COR-L47 (cell line): ENCODE measurements at places on chromosomes 2 and 18.
A peak's percentile ranks its signal among the peaks of the same experiment; 100 is the strongest.

DNA sequence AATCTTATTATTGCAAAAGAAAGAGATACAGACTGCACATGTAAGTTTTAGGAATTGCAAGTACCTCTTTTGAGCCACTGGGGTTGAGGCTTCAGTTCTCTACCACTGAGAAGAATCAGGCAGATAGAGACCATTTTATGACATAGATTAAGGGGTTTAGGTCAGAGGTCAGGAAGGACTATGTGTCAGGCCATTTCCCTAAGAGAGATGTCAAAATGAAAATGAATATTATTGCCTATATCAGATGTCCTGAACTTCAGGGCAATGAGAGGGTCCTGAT, 113.7 kb downstream of the GATA6 start:
- no peak for DNase-seq

DNA sequence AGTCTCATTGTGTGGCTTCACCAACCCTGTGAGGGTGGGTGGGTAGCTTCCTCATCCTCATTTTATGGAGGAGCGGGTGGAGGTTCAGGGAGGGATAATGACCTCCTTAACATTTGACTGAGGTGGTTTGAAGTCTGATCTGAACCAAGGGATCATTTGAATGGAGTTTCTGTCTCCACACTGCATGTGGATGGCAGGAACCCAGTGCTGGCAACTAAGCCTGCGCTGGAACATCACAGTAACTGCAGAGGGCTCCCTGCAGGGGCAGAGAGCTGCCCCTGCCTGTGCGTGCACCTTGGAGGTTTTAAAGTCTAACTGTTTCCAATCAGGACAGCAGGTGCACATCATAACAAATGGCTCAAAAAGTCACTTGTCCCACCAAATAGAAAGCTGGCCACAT, 3.3 kb downstream of the AGAP1 start:
- DNase-seq = no peak

DNA sequence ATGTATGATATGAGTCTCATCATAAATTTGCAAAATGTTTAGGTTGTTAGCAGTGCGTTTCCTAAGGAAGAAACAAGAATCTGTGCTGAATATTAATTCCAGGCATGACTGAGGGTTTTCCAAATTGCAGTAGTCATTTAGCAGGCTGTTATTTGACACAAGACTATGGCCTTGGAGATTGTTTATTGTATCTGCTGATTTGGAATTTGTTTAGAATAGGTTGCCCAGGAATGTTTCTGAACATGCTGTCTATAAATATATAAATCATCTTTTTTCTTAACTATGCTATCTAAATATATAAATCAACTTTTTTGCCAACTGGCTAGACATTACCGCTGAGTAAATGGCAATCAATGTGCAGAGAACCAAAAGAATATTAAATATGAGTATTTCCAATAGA, 90.9 kb downstream of the DOK6 start:
- DNase-seq = no peak

DNA sequence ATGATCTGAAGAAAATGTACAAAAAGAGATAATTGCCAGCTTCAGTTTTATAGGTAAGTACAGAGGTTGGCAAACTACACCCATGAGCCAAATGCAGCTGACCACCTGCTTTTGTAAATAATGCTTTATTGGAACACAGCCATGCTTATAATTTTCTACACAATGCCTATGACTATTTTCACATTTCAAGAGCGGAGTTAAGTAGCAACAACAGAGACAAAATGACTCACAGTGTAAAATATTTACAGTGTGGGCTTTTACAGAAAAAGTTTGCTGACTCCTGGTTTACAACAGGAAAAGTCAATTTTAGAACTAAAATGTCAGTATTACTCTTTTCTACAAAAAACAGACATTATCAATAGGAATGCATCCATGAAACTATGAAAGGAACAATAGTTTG, 26.0 kb downstream of the CWC22 start:
- DNase-seq = peak; percentile 65

GRCh38 chr2:85516653-85517389, 22.1 kb upstream of the MAT2A start:
- DNase-seq = no peak

DNA sequence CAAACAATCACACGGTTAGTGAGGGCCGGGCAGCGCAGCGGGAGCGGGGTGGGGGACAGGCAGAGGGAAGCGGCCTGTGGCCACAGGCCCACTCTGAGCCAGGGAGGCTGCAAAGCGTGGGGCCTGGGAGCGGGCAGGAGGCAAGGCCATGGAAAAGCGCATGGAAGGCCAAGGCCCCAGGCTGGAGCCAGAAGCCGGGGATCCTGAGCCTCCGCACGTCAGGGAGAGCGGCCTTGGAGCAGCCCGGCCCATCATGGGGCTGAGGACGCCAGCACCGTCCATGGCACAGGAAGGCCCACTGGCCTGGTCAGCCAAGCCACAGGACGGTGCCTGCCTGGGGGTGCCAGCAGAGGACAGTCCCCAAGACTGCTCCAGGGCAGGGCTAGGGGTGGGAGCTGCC, 43.1 kb downstream of the AQP12A start:
- DNase-seq = no peak

DNA sequence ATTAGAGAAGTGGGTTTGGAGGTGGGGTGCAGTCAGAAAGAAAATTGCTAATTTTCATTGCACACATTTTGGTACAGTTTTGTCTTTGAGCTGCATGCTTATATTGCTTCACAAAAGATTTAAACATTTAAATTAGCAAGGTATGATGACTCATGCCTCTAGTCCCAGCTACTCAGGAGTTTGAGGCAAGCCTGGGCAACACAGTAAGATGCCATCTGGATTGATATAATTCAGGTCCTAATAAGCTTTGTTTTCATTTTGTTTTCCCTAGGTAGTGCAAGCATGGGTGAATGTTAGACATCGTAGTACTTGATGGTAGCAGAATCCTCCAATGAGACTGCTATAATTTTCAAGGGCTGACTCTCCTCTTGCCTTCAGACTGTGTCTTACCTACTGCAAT, 396.7 kb upstream of the RGPD4 start:
- DNase-seq = no peak

DNA sequence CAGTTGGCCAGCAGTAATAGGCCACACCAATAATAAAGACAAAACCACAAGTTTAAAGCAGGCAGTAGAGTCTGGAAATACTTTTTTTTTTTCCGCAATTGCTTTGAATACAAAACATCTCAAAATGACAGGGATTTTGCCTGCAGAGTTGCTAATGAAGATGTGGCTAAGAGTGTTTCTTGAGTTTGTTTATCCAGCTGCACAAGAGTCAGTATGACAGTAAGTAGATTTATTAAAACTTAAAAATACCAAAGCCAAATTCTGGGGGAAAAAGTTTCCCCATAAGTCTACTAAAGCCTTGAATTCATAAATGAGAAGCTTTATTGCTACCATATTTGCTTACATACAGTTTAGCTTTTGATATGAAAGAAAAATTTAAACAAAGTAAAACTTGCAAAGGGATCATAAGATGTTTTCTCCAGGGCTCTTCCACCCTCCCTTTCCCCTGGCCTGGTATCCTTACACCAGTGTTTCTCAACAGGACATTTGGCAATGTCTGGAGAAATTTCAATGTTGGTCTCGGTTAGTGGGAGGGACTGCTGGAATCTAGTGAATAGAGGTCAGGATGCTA, 3.9 kb upstream of the DSEL start:
- no peak for DNase-seq

- no peak for DNase-seq
Observed at GRCh38 chr18:74951165-74951760, 257.7 kb downstream of the PTGR3 start.

- DNase-seq = no peak
Observed at GRCh38 chr2:171410624-171411023, 23.2 kb downstream of the METTL8 start.

DNA sequence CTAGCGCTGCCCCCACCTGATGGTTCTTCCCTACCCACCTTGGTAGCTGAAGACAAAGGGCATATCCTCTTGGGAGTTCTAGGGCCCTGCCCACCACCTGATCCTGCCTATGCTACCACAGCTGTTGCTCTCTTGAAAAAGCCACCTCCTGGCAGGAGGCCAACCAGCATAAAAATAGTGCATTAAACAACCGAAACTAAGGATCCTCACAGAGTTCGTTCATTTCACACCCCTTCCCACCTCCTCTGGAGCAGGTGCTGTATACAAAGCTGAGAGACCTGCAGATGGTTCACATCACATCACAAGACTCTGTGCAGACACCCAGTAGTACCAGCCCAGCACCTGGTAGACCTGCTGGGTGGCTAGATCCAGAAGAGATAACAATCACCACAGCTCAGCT, 1348.0 kb upstream of the TMEFF2 start:
- DNase-seq = peak; percentile 35

DNA sequence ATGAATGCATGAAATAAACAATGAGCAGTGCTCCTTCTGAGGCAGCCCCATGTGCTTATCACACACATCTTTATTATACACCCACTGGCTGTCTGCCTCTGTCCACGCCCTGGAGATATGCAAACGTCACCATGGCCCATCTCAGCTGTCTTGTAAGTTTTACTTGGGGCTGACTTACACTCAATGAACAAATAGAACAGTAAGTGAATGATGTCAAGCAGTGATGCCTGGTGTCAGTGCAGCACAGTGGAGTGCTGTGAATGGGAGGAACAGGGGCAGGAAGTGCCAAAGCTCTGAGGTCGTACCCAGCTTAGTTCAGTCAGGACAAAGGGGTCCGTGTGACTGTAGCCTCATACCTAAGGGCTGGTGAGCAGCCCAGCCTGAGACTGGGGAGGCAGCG, 659.5 kb upstream of the HS6ST1 start:
- no peak for DNase-seq

GRCh38 chr2:55141572-55142413, 90.3 kb downstream of the CLHC1 start:
- no peak for DNase-seq

GRCh38 chr2:223760838-223761502, 76.4 kb downstream of the AP1S3 start:
- no peak for DNase-seq

GRCh38 chr2:17661460-17661859, 92.2 kb downstream of the SMC6 start:
- no peak for DNase-seq

DNA sequence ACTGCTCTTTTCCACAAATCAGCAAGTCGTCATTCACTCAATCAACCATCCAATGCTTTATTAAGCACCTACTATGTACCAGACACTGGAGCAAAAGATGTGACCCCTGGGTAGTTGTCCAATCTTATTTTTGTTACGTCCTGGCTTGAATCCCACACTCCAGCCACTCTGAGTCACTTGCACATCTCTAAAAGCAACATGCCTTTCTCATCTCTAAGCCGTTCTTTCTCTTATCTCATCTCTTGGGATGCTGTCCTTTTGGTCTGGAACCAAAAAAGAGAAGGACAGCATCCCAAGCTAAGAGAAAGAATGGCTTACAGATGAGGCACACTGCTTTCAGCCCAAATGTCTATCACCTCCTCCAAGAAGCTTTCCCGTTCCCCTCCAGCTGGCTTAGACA, 58.8 kb downstream of the RNF152 start:
- DNase-seq = no peak

GRCh38 chr18:30903566-30903965, 139.0 kb downstream of the DSC3 start:
- DNase-seq = no peak

- DNase-seq = no peak
Observed at GRCh38 chr18:59509481-59510442, 150.7 kb upstream of the LMAN1 start.

DNA sequence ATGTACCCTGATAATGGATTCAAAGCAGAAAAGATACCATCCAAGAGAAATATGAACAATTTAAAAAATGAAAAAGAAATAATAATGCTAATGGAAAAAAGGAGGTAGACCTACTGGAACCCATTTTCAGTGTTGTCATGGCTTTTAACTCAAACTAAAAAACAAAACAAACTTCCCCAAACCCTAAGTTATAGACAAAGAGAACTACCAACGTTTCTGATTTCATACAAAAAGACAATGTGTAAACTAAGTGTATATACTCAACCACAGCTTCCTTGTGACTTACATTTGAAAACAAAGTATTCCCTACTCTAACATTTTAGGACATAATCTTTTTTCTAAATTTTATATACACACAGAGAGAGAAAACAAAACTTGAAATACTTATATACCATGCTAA, 45.9 kb downstream of the ACVR1 start:
- no peak for DNase-seq

DNA sequence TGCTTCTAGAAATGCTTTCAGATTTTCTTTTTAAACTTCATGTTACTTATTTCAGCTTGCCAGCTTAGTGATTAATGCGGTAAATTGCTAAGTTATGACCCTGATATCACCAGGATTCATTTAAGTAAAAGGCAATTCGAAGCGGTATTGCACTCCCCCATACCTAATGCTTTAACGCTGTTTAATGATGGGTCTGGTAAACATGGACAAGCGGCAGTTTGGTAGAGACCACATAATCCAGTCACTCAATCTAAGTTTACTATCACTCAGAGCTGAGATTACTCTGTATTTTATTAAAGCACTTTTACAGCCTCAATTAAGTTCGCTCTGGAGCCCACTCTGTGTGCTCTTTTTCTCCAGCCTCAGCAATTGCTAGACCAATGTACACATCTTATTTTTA, 118.2 kb upstream of the SCN7A start:
- no peak for DNase-seq

DNA sequence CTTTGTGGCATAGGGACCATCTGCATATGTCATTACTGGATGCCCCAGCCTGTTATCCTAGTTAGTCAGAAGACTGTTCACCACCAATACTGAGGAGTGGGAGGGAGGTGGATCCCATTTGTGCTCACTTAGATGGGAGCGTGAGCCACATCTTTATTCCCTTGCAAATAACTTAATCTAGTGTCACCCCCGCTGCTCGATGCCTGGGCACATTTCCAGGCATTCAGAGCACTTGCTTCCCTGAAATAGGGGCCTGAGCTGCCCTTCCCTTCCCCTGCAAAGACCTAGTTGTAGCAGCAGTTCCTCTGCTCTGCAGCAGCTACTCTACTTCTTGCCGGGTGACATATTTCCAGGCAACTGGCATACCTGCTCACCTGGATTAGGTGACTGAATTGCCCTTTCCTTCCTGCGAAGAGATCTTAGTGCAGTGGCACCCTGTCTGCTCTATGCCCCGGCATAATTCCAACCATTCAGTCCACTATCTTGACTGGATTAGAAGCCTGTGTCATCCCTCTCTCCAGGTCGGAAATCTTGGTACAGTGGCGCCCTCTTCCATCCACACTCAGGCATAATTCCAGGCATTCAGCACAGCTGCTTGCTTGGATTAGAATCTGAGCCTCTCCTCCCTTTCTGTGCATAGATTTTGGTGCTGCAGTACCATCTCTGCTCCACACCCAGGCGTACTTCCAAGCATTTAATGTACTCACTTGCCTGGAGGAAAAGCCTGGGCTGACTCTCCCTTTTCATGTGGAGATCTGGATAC, 1389.1 kb upstream of the TMEFF2 start:
- DNase-seq = peak; percentile 20

DNA sequence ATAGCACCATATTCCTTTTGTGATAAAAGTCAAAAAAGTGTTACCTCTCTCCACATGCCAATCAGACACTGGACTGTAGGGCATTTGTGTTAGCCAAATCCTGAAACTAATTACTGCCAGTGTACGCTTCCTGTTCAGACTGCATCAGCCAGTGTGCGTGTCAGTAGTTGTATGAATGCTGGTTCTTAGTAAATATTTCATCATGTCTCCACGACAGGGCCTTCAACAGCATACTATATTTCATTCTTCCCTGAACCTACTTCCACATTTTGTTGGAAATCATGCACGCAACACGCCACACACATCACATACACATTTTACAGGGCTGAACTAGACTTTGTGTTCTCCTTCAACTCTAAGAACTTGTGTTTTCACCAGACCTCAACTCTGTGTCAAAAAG, 77.5 kb downstream of the EPB41L3 start:
- DNase-seq = no peak

GRCh38 chr2:9965119-9965822, 13.8 kb downstream of the GRHL1 start:
- DNase-seq = no peak
